Prostate gland (tissue), 2 donors: ENCODE measurements at places on chromosomes 2 and 18.
A peak's percentile ranks its signal among the peaks of the same experiment; 100 is the strongest.

GRCh38 chr2:10920764-10921388 lies 9.1 kb downstream of the KCNF1 start:
- H3K27ac ChIP-seq = no peak overlapping the region
- DNase-seq = no peak
- no peaks in the 10 kb centered on the region for H3K27me3 ChIP-seq
- no peak overlapping the region for H3K4me3 ChIP-seq
- H3K36me3 ChIP-seq = no peaks in the 10 kb centered on the region
- no peaks in the 10 kb centered on the region for H3K4me1 ChIP-seq

GRCh38 chr2:201448701-201449100 lies 2.6 kb downstream of the TRAK2 start:
- DNase-seq = no peak
- no peaks in the 10 kb centered on the region for H3K27me3 ChIP-seq
- no peak overlapping the region for H3K27ac ChIP-seq
- H3K4me3 ChIP-seq = no peak overlapping the region

- H3K4me1 ChIP-seq = no peaks in the 10 kb centered on the region
- no peaks in the 10 kb centered on the region for H3K36me3 ChIP-seq
- peak; percentile 29 for DNase-seq
- no peak overlapping the region for H3K27ac ChIP-seq
Observed at GRCh38 chr2:195038153-195038552, 618.9 kb upstream of the SLC39A10 start.

- no peak overlapping the region for H3K27ac ChIP-seq
- no peak for DNase-seq
- H3K4me3 ChIP-seq = no peak overlapping the region
- no peaks in the 10 kb centered on the region for H3K27me3 ChIP-seq
- no peaks in the 10 kb centered on the region for H3K4me1 ChIP-seq
Observed at GRCh38 chr2:200107514-200108217, 152.3 kb downstream of the MAIP1 start.

- DNase-seq = no peak
- peaks cover 2% of the 10 kb centered on the region for H3K27me3 ChIP-seq
- no peak overlapping the region for H3K4me3 ChIP-seq
- no peaks in the 10 kb centered on the region for H3K4me1 ChIP-seq
- H3K36me3 ChIP-seq = no peaks in the 10 kb centered on the region
- no peak overlapping the region for H3K27ac ChIP-seq
Observed at GRCh38 chr2:104656571-104657163, 197.2 kb upstream of the POU3F3 start.
